ENCODE measurements at places on chromosomes 6 and 20.

DNA sequence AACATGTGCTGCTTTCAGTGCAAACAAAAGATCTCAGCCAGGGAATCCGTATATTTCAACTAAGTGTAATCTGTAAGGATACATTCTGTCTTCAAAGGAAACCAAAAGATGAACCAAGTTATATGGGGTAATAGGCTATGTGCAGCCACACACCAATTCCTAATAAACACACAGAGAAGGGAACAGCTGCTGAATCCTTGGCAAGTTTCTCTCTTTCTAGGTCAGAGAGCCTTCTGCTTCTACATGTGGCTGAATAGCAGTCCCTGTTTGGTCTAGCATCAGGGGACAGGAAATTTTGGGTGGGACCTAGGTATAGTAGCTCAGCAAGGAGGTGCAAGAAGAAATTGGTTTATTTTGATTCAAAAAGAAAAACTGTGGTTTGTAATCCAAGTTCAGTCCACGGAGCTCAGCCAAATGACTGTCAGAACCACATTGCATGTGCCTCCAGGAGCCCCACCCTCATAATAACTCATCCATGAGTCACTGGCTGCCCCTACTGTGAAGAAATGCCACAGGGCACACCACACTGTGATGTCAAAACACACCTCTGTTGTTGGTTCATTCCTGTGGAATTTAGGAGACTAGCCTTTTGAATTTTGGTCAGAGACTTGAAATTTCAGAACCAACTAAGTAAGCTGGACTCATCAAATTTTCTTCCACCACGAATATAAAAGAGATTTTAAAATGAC is 21.1 kb downstream of the SPTLC3 start:
- no peak for DNase-seq

DNA sequence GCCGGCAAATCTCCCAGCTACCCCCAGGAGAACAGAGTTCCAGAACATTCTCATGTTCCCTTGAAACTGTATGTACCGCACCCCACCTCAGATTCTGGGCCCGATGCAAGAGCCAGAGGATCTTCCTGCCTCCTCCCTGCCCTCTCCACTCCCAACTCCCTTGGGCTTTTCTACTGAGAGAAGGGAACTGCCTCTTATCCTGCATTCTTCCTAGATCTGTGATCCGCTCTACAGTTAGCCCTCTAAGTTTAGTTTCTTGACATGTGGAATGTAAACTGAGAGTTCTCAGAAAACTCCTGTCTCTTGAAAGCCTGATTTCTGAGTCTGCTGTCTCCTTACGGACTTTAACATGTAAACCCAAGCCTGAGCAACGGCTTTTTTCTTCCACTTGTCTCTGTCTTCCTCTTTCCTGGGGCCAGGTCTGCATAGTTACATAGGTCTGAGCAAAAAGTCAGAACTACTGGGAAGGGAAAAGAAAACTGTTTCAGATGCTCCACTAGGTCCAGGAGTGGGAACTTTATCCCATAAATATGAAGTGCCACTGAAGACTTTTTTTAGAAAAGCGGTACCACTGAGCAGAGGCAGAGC is 86.5 kb upstream of the TNFAIP3 start:
- no peak for DNase-seq

GRCh38 chr6:113049190-113049589 is 702.1 kb downstream of the RFPL4B start:
- no peak for DNase-seq

GRCh38 chr20:19566226-19566945 is 191.7 kb upstream of the RIN2 start:
- no peak for DNase-seq

GRCh38 chr20:38673261-38673660 is 51.0 kb upstream of the SLC32A1 start:
- DNase-seq: no peak

- DNase-seq: no peak
These were observed 16.4 kb downstream of the NFATC2 start for GRCh38 chr20:51526106-51526470.

- no peak for DNase-seq
These were observed 67.2 kb upstream of the TBC1D7 start for GRCh38 chr6:13395272-13396237.

- DNase-seq: no peak
These were observed 480.0 kb downstream of the MEI4 start for GRCh38 chr6:78132671-78133410.

GRCh38 chr6:130903007-130903406 is 75.8 kb downstream of the SMLR1 start:
- no peak for DNase-seq

DNA sequence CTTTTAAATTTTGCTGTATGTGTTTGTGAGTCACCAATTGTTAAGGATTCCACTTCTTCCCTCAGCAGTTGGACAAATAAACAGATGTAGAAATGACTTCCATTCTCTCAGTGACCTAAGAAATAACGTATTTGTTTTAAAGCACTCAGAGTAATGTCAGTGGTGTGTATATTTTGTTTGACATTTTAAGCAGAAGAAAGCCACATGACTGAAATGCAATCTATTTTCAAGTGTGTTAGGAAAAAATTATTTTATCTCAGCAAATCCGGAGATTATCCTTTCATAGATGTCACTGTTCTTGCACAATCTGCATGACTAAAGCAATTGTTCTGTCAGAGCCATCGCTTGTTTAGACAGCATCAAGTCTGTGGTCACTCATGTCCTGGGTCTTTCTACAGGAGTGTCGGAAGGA is 77.1 kb downstream of the JAG1 start:
- no peak for DNase-seq

DNA sequence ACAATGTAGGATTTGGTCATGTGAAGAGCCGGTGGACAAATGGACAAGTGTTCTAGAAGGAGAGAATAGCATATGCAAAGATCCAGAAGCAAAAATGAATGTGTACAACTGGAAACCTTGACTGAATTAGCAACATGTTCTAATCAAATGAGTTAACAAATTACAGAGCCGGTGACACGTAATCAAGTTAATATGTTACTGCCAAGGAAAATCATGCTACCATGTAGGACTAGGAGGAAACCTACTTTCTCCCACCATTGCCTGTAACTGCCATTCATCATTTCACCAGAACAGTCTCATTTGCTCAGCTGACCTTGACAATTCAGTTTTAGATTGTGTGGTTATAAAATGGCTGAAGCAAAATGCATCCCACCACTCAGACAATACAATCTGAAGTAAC is 179.4 kb downstream of the KIF16B start:
- no peak for DNase-seq
